GM04504 (cell line): ENCODE measurements at places on chromosomes 5 and 9.

- DNase-seq: peak; percentile 87
Measured at GRCh38 chr9:110156902-110157301, 51.1 kb downstream of the C9orf152 start.

- DNase-seq: no peak
Measured at GRCh38 chr5:163535290-163535689, 29.9 kb downstream of the MAT2B start.

DNA sequence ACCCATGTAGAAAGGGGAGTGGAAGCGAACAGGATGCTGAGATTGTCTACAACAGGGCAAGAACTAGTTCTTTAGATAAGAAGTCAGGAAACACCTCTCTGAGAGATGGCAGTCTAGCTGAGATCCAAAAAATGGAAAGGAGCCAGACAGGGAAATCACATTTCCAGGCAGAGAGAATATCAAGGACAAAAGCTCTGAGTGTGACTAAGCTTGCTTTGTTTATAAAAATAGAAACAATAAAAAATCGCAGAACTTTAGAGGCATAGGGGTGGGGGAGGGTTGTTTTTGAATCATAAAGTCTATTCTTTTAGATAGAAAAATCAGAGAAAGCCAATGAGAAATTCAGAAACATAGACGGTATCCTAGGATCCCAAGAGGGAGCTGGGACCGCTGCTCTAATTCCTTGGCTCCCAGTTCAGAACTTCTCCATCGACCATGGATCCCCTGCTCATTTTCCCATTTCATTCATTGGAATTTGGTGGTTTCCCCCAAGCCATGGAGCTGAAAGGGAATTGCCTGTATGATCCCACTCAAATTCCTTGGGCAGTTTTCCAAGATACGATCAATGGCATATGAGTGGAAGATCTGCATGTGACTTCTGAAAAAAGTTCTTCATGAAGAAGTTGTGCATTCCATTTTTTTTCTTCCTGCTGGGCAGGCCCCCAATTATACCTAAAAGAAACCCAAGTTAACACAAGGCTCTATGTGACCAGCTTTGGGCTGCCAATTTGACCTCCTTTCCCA, 182.0 kb downstream of the GRIA1 start:
- peak; percentile 8 for DNase-seq

GRCh38 chr5:55899344-55899743, 48.2 kb downstream of the IL31RA start:
- no peak for DNase-seq

DNA sequence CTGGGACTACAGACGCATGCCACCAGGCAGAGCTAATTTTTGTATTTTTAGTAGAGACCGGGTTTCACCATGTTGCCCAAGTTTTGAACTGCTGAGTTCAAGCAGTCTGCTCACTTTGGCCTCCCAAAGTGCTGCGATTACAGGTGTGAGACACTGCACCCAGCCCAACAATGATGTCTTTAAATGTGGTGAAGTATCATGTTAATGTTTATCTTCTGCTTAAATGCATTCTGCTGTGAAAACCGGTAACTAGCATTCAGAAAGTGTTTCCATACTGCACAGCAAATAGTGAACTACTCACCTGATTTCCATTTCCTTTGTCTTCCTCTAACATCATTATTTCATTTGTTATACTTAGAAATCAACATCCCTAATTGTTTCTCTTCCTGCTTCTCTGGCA, 264.0 kb upstream of the ITGA1 start:
- DNase-seq: no peak

- no peak for DNase-seq
Measured at GRCh38 chr5:146832985-146833732, 45.4 kb downstream of the PPP2R2B start.

DNA sequence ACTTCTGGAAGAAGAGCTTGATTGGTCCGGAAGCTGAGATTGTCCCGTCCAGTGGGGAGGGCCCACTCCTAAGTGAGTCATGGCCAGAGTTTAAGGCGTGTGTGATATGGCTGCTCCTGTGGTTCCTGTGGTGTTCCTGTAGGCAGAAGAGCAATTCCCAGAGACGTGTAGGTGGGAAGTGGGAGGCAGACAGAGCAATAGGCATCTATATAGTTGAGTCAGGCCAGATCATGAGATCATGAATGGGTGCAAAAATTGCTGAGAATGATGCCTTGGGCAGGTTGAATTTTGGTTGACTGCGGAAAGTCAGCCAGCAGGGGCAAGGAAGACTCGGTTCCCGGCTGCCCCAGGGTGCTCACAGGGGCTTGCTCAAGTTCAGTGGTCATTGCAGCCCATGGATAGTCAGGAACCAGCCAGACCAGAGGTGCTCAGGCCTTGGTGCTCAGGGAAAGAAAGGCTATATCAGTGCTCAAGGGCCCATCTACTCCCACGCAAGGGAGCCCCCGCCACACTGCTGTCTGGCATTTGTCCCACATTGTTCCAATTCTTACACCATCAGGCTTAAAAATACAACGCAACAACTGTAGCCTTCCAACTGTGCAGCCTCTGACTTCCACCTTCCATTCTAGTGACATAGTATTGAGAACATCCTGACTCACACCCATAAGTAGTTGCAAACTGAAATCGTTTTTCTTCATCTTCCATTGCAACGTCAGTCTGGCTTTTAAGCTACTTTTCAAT, 21.0 kb upstream of the GSN start:
- DNase-seq: no peak

DNA sequence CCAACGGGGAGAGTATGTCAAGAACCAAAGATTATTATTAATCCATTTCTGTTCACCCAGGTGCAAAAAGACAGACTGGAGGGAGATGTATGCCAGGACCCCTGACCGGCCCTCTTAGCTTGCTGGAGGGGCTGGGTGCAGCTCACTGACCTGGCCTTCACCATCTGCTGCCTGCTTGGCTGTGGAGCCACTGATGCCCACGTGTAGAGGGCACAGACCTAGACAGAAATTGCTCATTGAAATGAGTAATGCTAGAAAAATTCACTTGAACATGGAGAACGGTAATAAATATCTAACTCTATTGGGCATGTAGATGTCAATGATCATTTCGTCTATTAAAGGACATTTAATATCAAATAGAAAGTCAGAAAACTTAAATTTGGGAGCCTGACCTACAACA, 58.8 kb upstream of the ERCC6L2 start:
- DNase-seq: no peak

GRCh38 chr5:67085616-67086015, 111.0 kb downstream of the CD180 start:
- no peak for DNase-seq

- DNase-seq: no peak
Measured at GRCh38 chr9:1273859-1274258, 223.7 kb downstream of the DMRT2 start.

DNA sequence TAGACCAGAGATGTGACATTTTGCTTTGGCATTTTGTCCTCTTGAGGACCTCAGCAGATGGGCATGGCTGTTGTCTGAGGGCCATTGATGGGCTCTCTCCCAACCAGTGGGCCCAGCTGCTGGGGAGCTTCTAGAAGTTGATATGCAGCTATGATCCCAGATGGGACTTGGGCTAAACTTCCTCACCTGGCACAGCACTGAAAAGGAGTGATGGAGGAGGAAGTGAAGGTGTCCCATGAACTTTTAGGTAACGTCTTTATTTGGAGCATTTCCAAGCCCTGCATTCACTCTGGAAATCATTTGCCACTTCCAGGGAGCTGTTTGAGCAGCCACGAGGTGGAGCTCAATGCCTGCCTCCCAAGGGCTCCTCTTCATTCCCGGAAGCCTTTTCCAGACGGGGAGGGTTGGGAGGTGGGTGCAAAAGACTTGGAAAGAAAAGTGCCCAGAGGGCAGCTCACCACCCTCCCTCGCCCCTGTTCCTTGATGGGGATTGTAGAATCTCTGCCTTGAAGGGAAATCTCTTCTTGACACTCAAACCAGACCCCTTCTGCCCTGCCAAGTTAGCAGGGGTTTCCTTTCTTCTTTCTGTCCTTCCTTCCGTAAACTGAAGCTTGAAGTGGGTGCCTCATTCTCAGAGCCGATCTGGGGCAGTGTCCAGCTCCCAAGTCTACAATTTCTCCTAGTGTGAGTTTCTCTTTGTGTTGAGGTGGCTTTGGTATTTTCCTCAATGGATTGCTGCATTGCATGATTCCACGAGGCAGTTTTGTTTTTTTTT, 18.1 kb upstream of the NEUROG1 start:
- no peak for DNase-seq

DNA sequence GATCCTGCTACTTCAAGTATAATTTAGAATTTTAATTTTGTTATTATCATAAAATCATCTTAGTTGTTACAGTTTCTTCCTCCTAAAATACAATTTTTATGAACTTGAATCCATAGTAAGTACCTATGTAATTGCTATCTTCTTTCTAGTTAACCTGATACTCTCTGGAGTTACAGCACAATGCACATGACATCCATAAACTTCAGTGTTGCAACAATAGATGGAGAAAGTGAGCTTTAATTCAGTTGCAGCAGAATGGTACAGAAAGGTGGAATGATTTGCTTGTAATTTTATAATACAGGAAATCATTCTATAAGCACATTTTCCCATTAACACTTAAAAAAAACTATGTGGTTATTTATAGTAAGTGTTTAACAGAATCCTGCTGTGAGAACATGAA, 372.0 kb downstream of the CDH9 start:
- no peak for DNase-seq

DNA sequence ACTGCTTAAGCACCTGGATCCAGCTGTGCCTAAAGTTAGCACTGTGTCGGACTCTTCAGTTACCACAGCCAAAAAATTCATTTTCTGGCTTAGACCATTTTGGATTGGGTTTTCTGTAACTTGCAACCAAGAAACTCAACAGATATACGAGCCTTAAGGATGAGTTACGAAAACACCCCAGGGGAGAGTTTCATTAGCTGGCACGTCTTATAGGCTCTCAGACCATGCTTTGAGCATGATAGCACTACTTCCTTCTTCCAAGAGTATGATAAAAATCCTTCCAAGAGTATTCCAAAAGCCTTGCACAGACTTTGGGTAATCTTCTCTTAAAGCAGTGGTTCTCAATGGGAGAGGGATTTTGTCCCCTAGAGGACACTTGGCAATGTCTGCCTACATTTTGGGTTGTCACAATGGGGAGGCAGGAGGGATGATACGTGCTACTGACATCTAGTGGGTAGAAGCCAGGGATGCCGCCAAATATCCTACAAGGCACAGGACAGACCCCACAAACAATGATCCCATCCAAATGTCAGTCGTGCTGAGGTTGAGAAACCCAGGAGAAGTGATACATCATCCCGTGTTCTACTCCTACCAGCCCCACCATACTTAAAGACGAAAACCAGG, 64.8 kb downstream of the SMIM23 start:
- no peak for DNase-seq

GRCh38 chr5:113156271-113156877, 179.8 kb downstream of the DCP2 start:
- DNase-seq: no peak

- no peak for DNase-seq
Measured at GRCh38 chr5:158538506-158539074, 561.1 kb downstream of the EBF1 start.

DNA sequence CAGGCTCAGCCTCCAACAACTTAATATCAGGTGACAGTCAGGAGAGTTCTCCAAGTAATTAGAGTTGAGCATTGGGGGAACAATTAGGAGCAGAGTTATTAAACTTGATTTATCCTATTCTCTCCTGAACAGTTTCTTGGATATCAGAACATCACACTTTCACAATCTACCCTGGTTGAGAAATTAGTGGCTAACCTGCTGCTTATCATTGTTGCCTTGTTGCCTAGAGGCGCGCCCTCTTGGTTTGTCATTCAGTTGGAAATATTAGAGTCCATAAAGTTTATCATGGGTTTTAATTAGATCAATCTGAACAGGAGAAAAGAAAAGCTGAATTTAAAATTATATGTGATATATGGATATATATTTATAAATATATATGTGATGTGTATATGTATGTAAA, 291.1 kb downstream of the CCDC171 start:
- DNase-seq: no peak

GRCh38 chr9:127528422-127529251, 77.3 kb downstream of the LRSAM1 start:
- no peak for DNase-seq

DNA sequence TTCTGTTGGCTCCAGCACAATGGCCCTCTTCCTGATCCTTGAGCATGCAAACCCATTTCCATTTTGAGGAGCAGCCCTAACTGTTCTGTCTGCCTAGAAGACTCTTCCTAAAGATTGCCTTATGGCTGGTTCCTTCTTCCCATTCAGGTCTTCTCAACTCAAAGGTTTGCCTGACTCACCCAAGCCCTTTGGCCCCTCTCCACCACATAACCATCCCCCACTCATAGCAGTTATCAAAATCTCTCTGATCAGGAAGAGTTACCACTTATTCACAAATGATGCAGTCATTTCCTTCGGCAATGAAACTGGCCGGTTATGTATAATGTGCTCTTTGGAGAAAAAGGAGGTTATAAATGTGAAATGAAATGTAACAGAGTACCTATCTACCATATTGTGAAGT, 8.9 kb upstream of the POU4F3 start:
- no peak for DNase-seq

DNA sequence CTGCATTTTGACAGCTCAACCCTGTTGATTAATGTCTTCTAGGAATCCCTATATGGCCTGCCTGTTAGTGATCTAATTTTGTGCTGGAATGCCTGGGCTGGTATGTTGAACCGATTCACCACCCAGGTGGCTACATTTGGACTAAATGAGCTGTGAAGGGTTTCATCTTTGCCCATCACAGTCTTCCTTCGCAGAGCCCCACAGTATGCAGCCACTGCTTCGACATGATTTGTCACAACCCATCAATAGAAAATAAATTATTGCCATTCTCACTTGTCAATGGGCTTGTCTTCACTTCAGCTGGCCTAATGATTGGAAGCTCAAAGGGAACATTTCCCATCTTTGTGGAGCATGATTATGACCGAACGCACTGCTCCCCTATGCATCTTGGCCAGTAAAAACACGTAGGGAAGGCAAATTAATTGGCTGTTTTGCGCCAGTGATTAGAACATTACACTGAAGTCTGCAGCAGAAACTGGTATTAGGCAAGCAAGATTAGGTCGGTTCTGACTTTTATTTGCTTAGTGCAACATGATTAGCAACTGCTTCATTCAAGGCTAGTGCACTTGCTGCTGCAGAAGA, 408.5 kb downstream of the KIAA0825 start:
- DNase-seq: no peak
